Smooth muscle cell of trachea (primary cell): ENCODE measurements at places on chromosomes 3 and 15. TPM values are rescaled to one million over a fixed set of nuclear protein-coding genes. Genes with fewer than 3 reads are reported as not detected.

Gene ROPN1
- not detected in 2 replicates for total RNA-seq

Gene FBXL22
- total RNA-seq = 0.15 and 0.17 TPM in 2 replicates

Gene CFAP161
- 0.66 TPM in 1 of 2 replicates, not detected in the other for total RNA-seq

Gene GMNC
- under 0.01 TPM in 1 of 2 replicates, not detected in the other for total RNA-seq

Gene SLC24A5
- not detected in 2 replicates for total RNA-seq

Gene ROBO1
- total RNA-seq = 48.6 and 67.2 TPM in 2 replicates

Gene DGKG
- total RNA-seq = 0.17 and 0.87 TPM in 2 replicates

Gene THSD4
- 31.3 and 52.6 TPM in 2 replicates for total RNA-seq

Gene MKRN2OS
- total RNA-seq = 0.33 TPM in 1 of 2 replicates, not detected in the other

Gene EOMES
- under 0.01 TPM in 1 of 2 replicates, not detected in the other for total RNA-seq

Gene CLDN16
- total RNA-seq = not detected in 2 replicates

Gene MCTP2
- 18.9 and 19.6 TPM in 2 replicates for total RNA-seq

Gene PTH1R
- 0.66 TPM in 1 of 2 replicates, not detected in the other for total RNA-seq

Gene SH2D7
- under 0.01 TPM in 1 of 2 replicates, not detected in the other for total RNA-seq

Gene TMCC1
- total RNA-seq = 16.7 and 18.2 TPM in 2 replicates

Gene CSPG5
- under 0.01 and 0.44 TPM in 2 replicates for total RNA-seq

Gene EFCAB12
- total RNA-seq = under 0.01 and 0.15 TPM in 2 replicates

Gene SLC9C1
- not detected in 2 replicates for total RNA-seq

Gene HIGD1A
- total RNA-seq = 125 and 203 TPM in 2 replicates

Gene NEK10
- 38.5 and 54.3 TPM in 2 replicates for total RNA-seq

Gene COL6A5
- not detected in 2 replicates for total RNA-seq

Gene P2RY1
- total RNA-seq = 4.0 and 4.1 TPM in 2 replicates

Gene TPRG1
- total RNA-seq = 0.15 and 0.17 TPM in 2 replicates

Gene LEKR1
- 0.50 and 5.1 TPM in 2 replicates for total RNA-seq

Gene TAGLN3
- total RNA-seq = 0.87 and 0.99 TPM in 2 replicates

Gene PRSS50
- not detected in 2 replicates for total RNA-seq

Gene STRA6
- total RNA-seq = 0.29 and 0.83 TPM in 2 replicates

Gene FOXL2NB
- not detected in 2 replicates for total RNA-seq
